Midbrain (tissue), 1 donor: ENCODE measurements at places on chromosomes 4 and X.

- peak; percentile 31 for DNase-seq
These were observed at the start of gene GLRA3 for GRCh38 chr4:174828845-174829701. Gene GLRA3 (minus strand): TSS chr4:174829247. CDS start chr4:174828811, 436 bp downstream.

GRCh38 chrX:18757956-18758932 is 50.8 kb downstream of the PPEF1 start:
- DNase-seq: no peak

DNA sequence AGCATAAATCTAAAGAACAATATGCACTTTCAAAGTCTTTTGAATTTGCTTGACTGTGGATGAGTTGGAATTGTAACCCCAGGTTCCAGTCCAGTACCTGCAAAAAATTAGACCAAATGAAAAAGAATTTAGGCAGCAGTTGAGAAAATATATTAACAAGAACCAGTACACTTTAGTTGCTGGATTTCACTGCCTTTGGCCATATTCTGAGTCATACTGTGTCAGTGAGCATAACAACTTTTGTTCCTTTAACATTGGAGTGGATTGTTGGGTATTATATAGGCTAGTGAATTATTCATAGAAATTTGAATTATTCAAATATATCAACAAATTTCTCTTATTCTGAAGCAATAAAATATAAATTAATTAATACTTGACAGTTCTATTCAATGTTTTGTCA is 101.5 kb upstream of the SMAD1 start:
- no peak for DNase-seq

GRCh38 chr4:133869486-133869885 is 332.1 kb downstream of the PABPC4L start:
- no peak for DNase-seq

DNA sequence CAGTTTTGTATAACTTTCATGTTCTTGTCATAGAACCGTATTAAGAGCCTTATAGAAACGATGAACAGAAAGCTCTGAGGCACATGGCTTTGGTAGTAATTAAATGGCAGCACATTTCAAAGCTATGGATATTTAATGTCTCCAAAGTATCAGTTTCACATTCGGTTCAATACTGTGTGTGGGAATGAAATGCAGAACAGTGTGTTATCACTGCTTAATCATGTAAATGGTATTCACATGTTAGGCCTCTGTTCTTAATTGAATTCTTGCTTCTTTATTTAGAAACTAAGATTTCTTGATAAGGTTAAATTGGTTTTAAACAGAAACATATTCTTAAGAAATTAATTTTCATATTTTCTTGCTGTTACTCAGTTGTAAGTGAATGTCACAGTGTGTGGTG is 701.0 kb upstream of the PITX2 start:
- no peak for DNase-seq

GRCh38 chrX:67692246-67692645 is 148.4 kb downstream of the AR start:
- DNase-seq: no peak

DNA sequence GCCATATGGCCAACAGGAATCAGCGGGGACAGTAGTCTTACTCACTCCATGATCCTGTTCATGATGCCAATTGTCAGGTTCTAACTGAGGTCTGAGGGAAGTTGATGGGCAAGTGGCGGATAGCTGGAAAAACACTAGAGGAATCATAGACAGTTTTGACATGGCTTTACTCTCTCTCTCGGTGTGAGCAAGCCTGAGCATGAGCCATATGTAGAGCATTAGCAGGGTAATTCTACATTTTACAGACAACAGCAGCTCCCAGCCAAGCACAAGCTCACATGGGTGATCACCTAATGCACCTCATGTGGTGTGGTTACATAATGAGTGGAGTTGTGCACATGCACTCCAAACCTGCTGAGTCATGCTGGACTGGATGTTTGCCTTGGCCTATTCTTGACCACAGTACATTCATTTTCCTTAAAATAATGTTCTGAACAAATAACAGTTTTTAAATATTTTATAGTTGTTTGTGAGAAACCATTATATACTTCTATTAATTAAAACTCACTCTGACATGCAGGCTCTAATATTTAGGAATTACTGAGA is 429.2 kb downstream of the GPAT3 start:
- no peak for DNase-seq

- no peak for DNase-seq
These were observed 64.4 kb downstream of the TBC1D19 start for GRCh38 chr4:26648260-26648659.

DNA sequence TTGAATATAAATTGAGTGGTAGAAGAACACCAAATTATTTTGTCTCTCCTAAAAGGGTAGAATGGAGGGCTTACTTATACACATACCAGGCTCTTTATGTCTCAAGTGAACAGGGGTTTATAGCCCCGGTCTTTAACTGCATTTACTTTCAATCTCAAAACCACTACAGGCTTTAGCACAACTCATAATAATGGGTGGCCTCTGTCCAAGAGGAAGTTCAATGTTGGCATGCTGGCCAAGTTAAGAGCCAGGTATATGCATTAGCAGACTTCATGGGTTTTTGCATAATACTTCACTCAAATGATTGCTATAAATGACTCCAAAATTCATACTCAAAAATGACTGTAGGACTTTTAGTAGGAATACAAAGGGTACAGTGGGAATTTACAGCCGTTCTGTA is 118.5 kb upstream of the OTUD4 start:
- DNase-seq: no peak
